ENCODE measurements at places on chromosomes 13 and 19.

DNA sequence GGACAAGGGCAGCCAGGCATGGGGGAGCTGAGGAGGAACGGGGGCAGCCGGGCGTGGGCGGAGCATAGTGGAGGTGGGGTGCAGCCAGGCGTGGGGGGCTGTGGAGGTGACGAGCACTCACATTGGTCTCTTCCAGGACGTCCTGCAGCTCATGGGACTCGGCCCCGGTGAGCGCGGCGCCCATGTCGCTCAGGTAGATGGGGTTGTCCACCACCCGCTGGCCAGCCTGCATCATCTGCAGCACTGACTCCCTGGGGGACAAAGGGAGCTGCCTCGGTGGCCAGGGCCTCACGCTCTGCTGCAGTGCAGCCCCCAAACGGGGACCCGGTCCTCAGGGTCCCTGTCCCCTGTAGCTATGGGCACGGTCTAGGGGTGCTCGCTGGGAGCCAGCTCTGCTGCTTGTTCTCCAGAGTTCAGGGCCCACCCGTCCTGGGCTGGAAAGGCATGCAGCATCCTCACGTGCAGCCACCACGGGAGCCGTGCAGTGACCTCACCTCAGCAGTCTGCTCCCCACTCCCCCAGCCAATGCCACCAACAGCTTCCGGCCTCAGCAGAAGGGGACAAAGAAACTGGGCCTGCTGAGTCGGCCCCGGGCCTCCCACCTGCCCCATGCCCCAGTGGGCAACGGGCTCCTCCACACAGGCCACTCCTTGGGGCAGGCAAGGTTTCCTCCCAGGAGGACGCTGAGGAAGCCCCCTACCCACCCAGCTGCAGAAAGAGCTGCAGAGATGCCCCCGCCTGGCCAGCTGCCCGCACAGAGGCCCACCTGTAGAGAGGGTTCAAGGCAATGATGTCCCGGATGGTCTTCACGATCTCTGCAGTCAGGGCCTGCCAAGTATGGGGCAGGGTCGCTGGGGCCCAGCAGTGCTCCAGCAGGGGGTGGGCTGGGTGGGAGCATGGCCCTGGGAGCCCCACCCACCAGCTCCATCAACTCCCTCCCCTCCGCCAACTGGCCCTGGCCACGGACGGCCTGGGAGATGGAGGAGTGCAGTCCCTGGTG, 12.1 kb downstream of the LONP1 start:
- no peak for DNase-seq

- no peak for DNase-seq
Measured at GRCh38 chr13:38620876-38621275, 66.0 kb upstream of the FREM2 start.

DNA sequence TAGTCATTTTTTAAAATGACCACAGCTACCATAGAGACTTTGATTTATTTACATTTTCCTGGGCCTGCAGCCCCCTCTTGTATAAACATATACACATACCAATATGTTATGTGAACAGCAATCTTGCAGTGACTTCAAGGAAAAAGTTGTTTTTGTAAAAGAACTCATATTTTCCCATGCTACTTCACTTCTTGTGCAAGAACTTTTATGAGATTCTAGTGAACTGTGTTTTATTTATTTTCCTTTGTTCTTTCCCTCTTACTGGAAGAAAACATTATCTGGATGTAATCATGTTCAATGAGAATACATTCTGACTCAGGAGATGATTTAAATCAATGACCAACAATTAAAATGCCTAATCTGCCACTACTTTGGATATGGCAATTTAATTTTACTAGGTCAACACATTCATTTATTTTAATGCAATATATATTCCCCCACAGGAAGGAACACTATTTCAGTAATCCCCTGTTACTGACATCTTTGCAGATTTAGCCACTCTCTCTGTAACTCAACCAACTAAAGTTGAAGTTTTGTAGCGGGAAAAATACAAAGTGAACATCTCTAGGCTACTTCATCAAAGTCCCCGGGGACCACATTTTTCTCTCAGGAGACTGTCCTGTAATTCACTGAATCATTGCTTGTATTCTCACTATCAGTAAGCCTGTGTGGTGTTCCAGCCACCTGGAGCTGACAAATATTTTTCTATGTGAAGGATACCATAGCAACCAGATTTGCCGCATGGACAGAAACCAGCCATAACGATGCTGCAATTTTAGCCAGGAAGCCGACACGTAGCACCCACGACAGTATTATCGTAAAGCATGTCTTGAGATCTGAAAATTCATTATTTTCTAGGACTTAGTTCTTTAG, 90.5 kb downstream of the STARD13 start:
- DNase-seq = no peak

DNA sequence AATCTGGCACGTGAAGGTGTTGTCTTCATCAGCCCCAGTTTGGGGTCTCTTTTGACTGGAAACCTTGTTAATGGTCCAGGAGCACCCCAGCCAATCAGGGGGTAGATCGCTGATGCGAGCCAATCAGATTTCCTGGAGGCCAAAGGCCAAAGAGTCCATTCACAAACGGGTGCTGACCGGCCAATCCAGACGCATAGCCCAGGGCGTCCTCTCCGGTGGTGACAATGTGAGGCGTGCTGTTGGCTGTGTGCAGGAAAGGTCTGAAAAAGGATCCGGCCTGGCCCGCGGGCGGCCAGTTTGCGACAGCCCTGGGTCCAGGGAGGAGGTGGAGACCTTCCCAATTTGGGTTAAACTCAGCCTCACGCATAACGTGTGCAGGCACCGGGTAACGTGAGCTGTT, 3.1 kb downstream of the MAST3 start:
- DNase-seq = no peak

DNA sequence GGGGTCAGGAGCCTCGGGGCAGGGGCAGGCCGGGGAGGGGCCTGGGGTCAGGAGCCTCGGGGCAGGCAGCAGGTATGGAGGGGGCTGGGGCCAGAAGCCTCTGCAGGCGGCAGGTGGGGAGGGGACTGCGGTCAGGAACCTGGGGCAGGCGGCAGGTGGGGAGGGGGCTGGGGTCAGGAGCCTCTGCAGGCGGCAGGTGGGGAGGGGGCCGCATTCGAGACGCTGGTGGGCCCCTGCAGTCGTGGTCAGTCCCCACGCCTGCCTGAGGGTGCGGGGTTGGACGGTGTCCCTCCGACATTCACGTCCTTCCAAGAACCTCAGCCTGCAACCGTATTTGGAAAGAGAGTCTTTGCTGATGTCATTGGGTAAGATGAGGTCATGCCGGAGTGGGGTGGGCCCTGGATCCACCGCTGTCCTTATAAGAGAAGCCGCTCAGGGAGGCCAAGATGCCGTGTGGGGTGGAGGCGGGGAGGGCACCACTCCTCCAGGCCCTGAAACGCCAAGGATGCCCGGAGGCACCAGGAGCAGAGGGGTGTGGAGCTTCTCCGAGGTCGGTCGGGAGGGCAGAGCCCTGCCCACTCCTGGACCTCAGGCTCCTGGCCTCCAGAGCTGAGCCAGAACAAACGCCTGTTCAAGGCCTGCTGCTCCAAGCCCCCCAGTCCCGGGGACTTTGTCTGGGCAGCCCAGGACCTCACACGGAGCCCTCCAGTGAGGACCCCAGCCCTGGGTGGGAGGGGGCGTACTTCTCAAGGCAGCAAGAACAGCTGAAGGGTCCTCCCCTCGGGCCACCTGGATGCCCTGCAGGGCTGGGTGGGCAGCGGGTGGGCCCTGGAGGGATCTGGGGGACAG, 30.1 kb downstream of the PIP5K1C start:
- no peak for DNase-seq

- DNase-seq = no peak
Measured at GRCh38 chr13:47932950-47933923, 67.8 kb downstream of the SUCLA2 start.

- DNase-seq = no peak
Measured at GRCh38 chr19:48696353-48697010, 711 bp downstream of the FUT2 start.

DNA sequence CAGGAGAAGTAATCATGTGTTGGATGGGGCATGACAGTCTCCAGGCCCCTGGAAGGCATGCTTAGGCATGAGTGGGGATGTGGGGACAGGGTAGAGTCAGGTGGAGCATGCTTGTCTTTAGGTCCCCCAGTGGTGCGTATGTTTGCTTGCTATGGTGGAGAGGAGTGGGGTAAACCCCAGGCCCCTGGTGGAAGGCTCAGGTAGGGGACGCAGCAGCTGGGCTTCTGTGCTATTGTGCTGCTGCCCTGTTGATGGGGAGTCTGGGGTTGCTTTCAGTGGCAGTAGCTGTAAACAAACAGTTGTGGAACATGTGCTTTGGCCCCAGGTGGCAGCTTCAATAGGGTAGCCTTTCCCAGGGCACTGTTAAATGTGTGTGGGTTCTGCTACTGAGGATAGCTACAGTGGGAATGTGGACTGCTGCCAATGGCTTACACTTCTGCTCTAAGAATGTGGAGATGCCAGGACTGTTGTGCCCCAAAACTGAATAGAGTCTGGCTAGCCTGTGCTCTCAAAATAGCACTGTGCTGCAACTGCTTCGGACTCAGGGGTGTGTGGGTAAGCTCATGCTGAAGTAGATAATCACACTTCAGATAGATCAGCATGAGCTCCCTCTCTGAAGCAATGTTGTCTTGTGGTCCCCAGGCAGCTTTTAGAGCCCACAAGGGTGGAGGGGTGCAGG, 1257.3 kb downstream of the DIAPH3 start:
- DNase-seq = no peak

GRCh38 chr19:10424011-10424637, 3.8 kb downstream of the PDE4A start:
- DNase-seq = peak; percentile 61

DNA sequence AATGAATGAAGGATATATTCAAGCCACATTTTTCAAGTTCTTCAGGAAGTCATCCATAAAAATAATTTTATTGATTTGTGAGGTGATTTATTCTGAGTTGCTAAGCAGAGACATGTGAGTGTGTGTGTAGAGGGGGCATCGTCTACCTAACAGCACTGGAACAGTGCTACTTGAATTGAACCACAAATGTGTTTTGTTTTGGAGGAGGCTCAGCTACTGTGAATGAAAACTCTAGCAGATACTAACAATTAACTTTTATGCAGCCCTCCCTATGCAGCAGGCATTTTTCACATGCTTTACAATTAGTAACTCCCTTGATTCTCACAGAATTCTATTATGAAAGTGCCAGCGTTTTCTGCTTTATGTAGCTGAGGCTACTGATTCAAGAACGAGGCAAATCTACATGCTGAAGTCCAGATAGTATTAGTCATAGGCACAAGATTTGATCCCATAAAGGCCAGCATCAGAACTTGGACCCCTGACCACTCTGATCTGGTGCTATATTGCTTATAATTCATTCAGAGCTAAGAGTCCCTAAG, 103.7 kb downstream of the MYO16 start:
- DNase-seq = no peak

- no peak for DNase-seq
Measured at GRCh38 chr19:49916839-49917733, 11.9 kb upstream of the ATF5 start.

DNA sequence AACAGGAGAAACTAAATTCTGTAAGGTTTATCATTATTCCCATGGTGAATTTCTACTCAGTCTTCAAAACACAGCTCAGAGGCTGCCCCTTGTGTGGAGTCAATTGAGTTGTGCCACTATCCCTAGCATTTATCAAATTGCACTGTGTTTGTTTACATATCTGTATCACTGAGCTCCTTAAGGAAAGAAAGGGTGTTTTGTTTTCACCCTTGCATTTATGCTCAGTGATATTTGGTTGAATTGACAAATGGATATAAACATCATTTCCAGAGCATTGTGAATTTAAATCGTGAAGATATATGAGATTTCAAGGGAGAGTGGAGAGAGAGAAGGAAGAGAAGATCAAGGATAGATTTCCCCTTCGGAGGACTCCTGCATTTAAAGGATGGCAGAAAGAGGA, 55.1 kb upstream of the TNFRSF19 start:
- no peak for DNase-seq

DNA sequence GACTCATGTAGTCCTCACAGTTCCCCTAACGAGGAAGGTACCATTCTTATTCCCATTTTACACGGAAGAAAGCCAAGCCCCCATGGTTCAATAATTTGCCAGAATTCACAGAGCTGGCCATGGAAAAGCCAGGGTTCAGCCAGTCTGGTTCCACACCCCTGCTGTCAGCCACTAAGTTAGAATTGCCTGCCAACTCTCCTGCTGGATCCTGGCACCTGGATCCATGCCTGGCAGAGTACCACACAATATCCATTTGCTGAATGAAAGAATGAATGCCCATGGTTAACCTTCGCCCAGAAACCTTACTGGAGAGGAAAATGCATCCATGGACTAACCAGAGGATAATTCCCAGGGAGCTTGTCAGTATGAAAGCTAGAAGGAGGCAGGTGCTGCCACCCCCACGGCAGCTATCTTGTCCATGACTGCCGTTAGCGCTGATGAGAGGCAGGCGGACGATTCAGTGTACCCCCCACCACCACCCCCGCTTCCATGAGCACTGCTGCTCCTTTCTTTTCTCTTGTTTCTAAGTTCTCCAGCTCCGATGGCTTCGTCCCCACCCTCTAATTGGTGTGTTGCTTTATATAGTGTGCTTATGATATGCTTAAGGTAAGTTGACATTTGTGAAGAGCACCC, 114.5 kb downstream of the SLC7A1 start:
- DNase-seq = no peak
